ENCODE measurements at places on chromosomes 12 and 14. TPM values are rescaled to one million over a fixed set of nuclear protein-coding genes. Genes with fewer than 3 reads are reported as not detected.

- no peak overlapping the region for H3K27ac ChIP-seq
- no peaks in the 10 kb centered on the region for H3K4me1 ChIP-seq
Measured at GRCh38 chr12:58177366-58177765, 236.0 kb downstream of the ATP23 start.

DNA sequence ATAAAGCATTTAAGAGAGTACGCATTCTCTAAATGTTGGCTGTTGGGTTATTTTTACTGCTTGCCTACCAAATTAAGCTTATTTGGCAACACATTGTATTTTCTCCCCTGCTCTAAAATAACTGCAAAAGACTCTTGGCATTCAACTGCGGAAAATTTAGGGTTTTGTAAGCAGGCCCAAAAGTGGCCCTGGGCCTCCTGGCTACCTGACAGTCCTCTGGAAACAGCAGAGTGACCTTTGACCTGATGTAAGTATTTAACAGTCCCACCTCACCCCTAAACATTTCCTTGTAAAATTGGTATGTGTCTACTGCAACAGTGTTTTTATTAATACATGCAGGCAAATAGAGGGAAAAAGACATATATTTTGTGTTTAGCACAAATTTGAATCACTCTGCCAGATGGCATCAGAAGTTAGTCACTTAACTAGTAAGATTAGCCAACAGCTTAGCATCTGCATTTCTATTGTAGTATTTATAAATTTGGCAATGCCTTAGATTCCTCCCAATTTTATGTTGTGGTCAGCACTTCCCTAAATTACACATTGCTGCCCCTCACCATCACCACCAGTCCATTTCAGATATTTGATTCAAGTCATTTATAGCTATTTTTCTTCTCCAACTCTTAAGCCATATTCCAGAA is 11.2 kb downstream of the LLPH start:
- no peak overlapping the region for H3K27ac ChIP-seq
- no peak for DNase-seq
- no peak overlapping the region for H3K4me3 ChIP-seq
- peaks cover 4% of the 10 kb centered on the region for H3K36me3 ChIP-seq
- no peaks in the 10 kb centered on the region for H3K27me3 ChIP-seq

DNA sequence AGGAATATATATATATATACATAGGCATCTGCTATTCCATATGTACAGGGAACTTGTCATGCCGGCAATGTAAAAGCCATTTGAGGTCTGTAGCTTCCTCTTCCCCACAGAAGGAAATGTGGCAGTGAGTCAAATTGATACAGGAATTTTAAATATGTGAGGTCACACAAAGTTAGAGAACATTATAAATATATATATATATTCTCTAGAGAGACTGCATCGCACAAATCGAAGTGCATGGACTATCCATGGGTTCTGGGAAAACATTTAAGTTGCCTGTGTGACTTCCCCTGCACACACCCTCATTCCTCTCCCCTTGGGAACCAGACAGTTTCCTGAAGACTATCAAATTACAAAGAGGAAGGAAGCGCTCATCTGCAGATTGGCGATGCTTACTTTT is 100.9 kb upstream of the CCDC91 start:
- H3K4me3 ChIP-seq: no peak overlapping the region
- DNase-seq: no peak
- H3K4me1 ChIP-seq: peaks cover 17% of the 10 kb centered on the region
- no peaks in the 10 kb centered on the region for H3K27me3 ChIP-seq
- H3K36me3 ChIP-seq: no peaks in the 10 kb centered on the region

- H3K36me3 ChIP-seq: no peaks in the 10 kb centered on the region
- no peaks in the 10 kb centered on the region for H3K27me3 ChIP-seq
- H3K4me1 ChIP-seq: peaks cover under 1% of the 10 kb centered on the region
- H3K27ac ChIP-seq: no peak overlapping the region
Measured at GRCh38 chr12:602700-603068, 60.6 kb downstream of the NINJ2 start.

GRCh38 chr12:91138337-91138920 is 27.1 kb upstream of the LUM start:
- peaks cover 50% of the 10 kb centered on the region for H3K4me1 ChIP-seq
- DNase-seq: no peak
- H3K4me3 ChIP-seq: no peak overlapping the region
- no peaks in the 10 kb centered on the region for H3K27me3 ChIP-seq

DNA sequence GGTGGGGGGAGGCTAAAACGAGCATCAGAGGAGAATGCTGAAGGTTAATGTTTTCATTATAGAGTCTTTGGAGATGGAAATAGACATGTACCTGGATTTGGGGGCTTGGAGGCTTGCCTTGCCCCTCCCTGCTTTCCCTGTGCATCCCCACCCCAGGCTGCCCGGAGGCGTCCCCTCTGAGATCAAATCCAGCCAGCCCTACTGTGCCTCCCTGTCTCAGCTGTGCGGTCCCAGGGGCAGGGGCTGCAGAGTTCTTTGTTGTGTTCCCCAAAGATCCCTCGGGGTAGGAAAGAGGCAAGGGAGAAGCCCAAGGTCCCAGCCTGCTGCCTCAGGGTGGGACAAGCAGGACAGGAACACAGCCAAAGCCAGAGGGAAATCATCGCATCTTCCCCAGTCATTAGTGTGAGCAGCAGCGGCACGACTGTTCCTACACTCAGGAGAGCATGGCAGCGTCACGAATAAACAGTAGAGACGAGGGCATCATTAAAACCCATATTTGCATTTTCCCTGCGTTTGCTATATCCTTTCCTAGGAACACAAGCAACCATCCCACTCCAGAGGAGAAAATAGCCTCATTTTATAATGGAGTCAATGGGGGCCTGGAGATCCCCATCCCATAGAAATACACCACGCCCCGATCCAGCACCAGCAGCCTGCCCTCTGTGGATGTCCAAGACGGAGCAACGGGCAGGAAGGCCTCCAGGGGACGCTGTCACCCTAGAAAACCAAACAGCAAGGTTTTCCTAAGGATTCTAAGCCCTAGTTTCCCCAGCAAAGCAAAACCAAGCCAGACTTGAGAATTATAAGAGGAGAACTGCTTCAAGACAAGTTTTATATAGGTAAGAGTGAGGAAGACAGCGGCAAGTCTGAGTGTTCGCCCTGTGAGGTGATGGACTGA is 32.4 kb downstream of the ANO2 start:
- no peak overlapping the region for H3K27ac ChIP-seq
- no peak for DNase-seq
- no peaks in the 10 kb centered on the region for H3K4me1 ChIP-seq
- no peak overlapping the region for H3K4me3 ChIP-seq

DNA sequence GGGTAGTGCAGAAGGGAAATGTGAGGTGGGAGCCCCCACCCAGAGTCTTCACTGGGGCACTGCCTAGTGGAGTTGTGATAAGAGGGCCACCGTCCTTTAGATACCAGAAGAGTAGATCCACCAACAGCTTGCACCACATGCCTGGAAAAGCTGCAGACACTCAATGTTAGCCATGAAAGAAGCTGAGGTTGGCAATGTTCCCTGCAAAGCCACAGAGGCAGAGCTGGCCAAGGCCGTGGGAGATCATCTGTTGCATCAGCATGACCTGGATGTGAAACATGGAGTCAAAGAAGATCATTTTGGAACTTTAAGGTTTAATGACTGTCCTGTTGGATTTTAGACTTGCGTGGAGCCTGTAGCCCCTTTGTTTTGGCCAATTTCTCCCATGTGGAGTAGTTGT is 468.4 kb upstream of the FOXG1 start:
- H3K27me3 ChIP-seq: no peaks in the 10 kb centered on the region
- H3K4me3 ChIP-seq: no peak overlapping the region
- DNase-seq: no peak
- H3K27ac ChIP-seq: no peak overlapping the region
- no peaks in the 10 kb centered on the region for H3K4me1 ChIP-seq

DNA sequence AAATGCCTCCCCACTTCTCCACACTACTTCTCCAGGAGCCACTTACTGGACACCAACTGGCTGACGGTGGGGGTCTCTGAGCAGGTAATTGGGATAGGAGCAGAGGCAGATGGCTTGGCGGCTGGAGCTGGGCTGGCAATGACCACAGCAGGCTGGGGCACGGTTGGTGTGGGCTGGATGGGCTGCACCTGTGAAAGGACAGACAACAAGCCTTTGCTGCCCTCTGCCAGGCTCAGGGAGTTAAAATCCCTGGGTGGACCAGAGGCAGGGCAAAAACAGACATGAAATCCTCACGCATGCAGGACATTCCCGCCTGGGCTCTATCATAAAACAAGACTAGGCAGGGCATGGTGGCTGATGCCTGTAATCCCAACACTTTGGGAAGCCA is 19.3 kb upstream of the TFCP2 start:
- no peaks in the 10 kb centered on the region for H3K27me3 ChIP-seq
- no peak overlapping the region for H3K27ac ChIP-seq
- no peaks in the 10 kb centered on the region for H3K4me1 ChIP-seq

GRCh38 chr12:116188581-116188980 is 88.9 kb downstream of the MED13L start:
- DNase-seq: no peak
- no peaks in the 10 kb centered on the region for H3K27me3 ChIP-seq
- H3K36me3 ChIP-seq: no peaks in the 10 kb centered on the region
- peaks cover 7% of the 10 kb centered on the region for H3K4me1 ChIP-seq

DNA sequence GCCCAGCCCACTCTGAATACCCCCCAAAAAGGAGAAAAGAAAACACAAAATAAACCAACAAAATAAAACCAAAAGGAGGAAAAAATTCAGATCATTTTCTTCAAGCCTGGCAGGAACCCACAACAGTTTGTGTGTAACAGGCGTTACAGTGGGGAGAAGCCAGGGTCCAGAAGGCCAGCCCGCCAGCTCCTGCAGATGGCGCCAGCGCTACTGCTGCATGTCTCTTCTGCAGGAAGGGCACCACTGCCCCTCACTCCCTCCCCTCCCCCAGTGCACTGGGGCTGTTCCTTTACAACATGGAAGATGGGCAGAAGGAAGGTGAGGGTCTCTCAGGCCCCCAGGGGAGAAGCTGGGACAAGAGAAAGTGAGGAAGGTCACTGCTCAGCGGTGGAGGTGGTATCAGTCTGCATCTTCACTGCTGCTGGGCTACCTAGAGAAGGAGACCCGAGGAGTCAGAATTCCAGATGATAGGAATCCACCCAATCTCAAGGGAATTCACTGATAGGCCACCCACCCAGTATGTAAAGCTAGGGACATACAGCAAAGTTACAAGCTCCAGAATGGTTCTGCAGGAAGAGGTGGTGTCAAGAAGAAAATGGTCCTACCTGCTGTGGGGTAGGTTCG is 2.3 kb upstream of the NOP2 start:
- H3K27ac ChIP-seq: no peak overlapping the region
- no peaks in the 10 kb centered on the region for H3K27me3 ChIP-seq
- DNase-seq: no peak
- peaks cover 78% of the 10 kb centered on the region for H3K36me3 ChIP-seq
- peaks cover 19% of the 10 kb centered on the region for H3K4me1 ChIP-seq

Gene CLEC2A
- total RNA-seq: not detected

Gene GRIP1
- total RNA-seq: 0.22 TPM

Gene KRT6A
- not detected for total RNA-seq

Gene HOXC4
- total RNA-seq: 5.2 TPM

Gene OASL
- total RNA-seq: 0.20 TPM

Measured in tibial nerve (tissue), 4 donors.